ENCODE measurements at places on chromosomes 6 and 20. TPM values are rescaled to one million over a fixed set of nuclear protein-coding genes. Genes with fewer than 3 reads are reported as not detected.
A peak's percentile ranks its signal among the peaks of the same experiment; 100 is the strongest.

- DNase-seq, result no peak
Observed at GRCh38 chr6:167849846-167850459, 23.2 kb downstream of the AFDN start.

GRCh38 chr20:37533154-37533715 lies 5.6 kb upstream of the BLCAP start:
- DNase-seq, result no peak

- no peak for DNase-seq
Observed at GRCh38 chr6:90896075-90896547, 309.2 kb upstream of the MAP3K7 start.

DNA sequence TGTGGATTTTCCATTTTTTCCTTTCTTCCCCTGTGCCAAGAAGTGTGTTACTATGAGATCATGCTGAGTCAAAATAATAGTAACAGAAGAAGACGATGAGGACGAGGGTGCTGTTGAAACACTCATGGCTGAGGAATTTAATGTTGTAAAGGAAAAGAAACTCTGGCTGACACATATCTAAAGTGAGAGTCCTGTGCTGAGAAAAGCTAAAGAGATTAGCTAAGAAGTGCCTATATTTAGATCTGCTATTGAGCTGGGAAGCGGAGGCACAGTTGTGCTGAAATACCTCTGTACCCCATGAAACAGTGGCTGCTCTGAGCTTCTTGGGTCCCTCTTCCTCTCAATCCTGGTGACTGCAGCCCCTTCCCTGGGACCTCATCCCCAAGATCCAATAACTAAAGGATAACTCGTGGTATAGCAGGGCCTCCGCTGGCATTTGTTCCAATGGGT lies 1.1 kb upstream of the SYTL3 start:
- DNase-seq, result no peak

Gene SERPINB6
- 182 TPM for total RNA-seq

GRCh38 chr6:27806981-27807440 lies 105.2 kb downstream of the OR2B2 start:
- peak; percentile 63 for DNase-seq

- DNase-seq, result peak; percentile 1
Observed at GRCh38 chr20:25269833-25270170, 21.9 kb downstream of the PYGB start.

GRCh38 chr6:137471986-137472385 lies 22.2 kb downstream of the OLIG3 start:
- DNase-seq, result no peak

DNA sequence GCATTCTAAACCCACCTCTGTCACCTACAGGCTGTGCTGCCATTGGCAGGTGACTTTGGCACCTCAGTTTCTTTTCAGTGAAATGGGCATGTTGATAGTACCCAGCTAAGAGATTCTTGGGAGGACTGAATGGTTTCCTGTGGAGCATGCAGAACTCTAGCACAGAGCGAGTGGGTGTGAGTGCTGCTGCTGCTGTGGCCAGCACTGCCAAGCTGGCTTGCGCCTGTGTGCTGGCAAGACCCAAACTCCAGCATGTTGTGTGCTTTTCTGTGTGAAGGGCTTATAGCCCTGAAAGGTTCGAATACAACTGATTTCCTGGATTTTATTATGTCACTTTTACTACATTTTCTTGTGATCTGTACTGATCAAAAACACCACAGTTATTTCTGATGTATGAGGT lies 78.1 kb upstream of the KIF25 start:
- DNase-seq, result no peak

DNA sequence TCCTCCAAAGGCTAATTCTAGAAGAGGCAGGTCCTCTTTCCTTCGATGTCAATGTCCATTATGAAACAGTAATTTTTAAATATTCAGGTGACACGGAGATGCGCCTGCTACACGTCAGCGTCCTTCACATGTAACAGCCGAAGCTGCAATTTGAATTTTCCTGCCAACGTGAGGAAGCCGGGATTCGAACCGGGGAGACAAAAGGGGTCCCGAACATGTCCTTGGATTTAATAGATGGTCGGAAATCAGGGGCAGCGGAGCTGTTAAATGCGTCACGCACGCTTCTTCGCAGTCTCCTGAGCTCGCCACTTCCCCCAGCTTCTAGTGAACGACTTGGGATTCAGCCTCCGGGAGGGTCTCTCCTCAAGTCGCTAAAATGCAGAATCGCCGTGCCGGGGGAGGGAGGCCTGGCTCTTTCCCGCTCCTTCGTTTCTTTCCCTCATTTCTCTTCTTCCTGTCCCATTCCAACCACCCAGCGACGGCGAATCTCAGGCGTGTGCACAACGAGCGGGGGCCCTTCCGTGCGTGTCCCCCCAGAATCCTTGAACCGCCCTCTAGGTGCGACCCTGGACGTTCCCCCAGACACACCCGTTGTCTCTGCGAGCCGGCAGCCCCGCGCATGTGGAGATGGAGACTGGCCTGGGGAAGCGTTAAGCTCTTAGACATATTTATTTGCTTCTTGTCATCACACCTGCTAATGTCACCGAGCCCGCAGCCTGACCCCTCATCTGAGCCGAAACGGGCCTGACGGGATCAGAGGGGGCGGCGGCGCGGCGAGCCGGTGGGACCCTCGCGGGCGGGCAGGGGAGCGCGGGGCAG lies 1.3 kb upstream of the FOXC1 start:
- no peak for DNase-seq

DNA sequence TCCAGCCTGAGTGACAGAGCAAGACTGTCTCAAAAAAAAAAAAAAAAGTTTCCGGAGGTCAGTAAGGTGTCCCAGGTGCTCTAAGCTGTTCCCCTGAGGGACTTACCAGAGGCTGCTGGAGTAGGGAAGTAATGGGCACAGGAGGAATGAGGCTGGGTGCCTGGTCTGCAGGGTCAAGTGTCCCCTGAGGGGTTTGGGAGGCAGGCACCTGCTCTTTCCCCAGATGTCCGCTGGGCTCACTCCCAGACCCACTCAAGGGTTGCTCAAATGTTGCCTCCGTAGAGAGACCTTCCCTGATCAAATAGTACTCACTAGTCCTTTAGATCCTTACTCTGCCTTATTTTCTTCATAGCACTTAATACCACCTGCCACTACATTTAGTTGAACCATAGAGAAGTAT lies 5.4 kb upstream of the MAPK13 start:
- no peak for DNase-seq

DNA sequence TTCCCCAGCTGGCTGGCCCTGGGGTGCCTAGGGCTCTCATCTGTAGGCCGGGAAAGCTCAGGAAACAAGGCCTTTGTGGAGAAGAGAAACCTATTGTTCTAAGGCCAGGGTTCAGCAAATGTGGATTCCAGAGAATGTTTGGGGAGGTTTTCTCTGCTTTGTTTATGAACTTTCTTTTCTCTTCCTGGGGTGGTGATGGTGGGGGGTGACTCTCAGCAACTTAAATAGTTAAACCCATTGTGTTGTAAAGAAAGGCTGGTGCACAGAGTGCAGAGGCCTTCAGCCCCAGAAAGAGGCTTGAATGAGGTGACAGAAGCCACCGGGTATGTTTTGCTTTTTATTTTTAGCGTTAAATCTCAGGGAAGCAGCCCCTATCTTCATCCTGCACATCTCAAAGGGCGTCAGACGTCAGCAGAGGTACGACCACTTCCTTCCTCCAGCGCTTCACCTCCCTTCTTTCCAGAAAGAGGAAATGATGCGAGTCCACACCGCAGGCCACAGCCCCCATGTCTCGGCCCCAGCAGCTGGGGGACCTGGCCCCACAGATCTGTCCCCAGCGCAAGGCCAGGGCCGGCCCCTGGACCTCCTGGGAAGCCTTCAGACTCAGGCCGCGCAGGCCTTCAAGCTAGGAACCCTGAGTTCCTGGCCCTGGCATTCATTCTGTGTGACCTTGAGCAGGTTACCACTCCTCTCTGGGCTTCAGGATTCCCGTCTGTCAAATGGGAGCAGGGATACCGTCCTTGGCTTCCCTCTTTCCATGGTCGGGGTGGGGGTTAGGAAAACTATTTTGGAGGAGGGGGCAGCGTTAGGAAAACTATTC lies 605 bp upstream of the PPP1R16B start:
- peak; percentile 37 for DNase-seq

Gene LY86
- total RNA-seq, result 0.49 TPM

DNA sequence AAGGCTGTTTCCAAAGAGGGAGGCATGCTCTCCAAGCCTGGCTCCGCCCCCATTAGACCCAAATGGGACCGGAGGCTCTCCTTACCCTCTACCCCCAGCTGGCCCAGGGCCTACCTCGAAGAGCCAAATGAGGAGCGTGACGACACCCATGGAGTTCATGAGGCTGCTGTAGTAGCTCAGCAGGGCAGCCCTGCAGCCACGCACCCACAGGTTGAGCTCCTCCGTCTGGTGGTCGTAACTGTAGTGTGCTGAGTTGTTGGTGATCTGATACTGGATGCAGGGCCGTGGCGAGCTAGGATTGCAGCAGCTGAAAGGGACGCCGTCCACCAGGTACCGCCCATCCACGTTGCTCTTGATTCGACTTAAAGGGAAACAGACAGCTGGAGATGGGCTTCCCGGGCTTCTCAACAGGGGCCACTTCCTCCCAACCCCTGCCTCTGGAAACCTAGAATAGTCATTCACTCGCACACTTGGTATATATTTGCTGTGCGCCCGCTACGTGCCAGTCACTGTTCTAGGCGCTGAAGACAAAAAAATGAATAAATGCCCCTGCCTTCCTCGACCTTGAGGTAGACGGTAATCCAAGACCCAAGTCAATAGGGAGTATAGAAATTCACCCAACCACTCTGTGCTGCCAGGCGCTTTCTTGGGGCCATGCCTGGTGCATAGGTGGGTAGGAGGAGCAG lies 18.0 kb downstream of the PRPH2 start:
- peak; percentile 21 for DNase-seq

All from left colon (tissue), 2 donors.